ENCODE measurements at places on chromosomes 1 and 21.

GRCh38 chr1:15916916-15917315, 59.0 kb downstream of the ZBTB17 start:
- no peak for DNase-seq

DNA sequence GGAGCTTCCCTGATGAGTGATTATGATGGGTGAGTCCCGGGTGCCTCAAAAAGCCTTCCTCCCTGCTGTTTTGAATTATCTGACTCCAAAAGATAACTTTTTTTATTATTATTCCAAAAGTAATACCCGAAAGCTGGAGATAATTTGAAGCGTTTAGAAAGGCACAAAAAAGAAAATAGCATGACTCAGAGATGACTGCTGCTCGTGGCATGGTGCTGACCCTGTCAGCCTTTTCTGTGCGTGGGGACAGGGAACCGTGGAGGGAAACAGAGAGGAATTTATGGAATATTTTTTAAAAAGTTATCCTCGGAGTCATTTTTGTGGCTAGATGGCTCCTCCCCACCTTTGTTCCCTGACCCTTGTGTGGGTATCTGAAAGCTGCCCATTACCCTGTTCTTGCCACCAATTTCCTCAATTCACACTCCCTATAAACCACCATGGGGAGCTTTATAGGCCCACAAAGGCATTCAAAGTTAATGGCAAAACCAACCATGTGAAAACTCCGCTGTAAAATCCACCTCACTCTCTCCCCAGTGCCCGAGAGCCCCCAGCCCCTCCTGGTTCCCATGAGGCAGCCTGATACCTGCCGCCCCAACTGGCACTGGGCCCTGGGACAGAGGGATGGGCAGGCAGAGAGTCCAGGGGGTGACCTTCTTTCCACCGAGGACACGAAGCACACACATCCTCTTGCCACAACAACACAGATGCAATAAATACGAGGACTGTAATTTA, 37.5 kb downstream of the IGSF21 start:
- DNase-seq, result no peak

DNA sequence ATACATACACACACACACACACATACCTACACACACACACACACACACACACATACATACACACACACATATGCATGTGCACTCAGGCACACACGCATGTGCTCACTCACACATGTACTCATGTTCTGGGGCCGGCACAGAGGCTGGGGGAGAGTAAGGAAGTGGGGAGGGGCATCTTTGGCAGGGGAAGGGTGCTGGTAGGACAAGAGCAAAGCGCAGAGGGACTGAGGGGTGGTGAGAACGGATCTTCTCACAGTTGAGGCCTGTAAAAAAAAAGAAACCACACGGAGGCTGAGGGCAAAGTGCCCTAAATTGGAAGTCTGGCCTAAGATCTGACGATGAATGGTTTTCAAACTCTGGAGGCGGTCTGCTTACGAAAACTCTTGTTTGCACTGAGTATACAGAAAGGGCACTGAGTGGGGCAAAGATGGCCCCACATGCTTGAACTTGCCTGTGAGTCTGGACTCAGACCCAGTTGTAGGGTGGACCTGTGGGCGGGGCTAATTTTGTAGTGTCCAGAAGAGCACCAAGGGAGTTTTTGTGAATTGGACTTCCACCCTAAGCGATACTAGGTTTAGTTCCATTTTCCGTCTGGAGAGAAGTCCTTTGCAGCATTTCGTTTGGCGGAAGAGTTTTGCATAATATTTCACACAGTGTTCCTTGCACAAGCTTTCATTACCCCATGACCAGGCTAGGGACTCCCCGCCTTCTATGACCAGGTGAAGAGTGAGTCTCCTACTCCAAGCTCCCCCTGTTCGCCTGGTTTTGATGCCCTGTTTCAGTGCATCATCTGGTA, 79.3 kb upstream of the LYST start:
- DNase-seq, result no peak

GRCh38 chr1:230191855-230192254, 124.8 kb downstream of the GALNT2 start:
- no peak for DNase-seq

- DNase-seq, result no peak
Observed at GRCh38 chr1:179300112-179300511, 6.5 kb downstream of the SOAT1 start.

DNA sequence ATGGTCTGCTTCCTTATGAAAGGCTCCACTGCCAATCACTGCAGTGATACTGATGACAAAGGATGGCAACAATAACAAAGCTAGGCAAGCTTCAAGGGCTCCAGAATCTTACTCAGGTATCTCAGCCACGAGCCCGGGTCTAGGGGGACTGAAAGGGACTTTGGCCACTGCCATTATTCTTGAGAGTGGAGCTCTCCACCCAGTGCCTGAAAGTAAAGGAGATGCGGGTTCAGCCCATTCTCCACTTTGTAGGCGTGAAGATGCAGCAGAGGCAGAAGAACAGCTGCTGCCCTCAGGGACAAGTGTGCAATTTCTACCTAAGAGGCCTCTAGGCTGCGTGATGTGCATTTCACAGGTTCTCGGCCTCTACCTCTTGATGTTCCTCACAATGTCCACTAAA, 31.4 kb upstream of the SLAMF9 start:
- no peak for DNase-seq

DNA sequence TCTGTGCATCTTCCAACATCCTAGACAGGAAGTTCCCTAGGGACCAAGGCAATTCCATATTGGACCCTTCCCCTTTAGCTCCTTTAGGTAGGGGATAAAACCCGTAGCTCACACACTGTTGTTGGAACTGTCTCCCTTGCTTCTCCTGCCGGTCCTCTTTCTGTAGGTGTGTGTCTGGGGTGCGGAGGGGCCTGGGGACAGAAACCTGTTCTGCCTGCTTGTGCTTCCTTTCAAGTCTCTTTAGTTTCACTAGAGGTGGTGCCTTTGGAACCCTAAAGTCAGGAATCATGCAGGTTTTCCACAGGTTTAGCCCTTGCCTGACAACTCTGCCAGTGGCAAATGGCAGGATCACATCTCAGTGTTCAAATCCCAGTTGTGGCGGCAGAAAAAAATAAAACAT, 74.6 kb upstream of the PTGFRN start:
- DNase-seq, result no peak

GRCh38 chr1:72281637-72282270, 585 bp downstream of the NEGR1 start:
- no peak for DNase-seq

GRCh38 chr21:25845729-25846256, 111.0 kb downstream of the GABPA start:
- no peak for DNase-seq

- no peak for DNase-seq
Observed at GRCh38 chr1:37449936-37450335, 24.4 kb upstream of the ZC3H12A start.

GRCh38 chr1:11854519-11854918, 4.2 kb downstream of the NPPB start:
- no peak for DNase-seq

DNA sequence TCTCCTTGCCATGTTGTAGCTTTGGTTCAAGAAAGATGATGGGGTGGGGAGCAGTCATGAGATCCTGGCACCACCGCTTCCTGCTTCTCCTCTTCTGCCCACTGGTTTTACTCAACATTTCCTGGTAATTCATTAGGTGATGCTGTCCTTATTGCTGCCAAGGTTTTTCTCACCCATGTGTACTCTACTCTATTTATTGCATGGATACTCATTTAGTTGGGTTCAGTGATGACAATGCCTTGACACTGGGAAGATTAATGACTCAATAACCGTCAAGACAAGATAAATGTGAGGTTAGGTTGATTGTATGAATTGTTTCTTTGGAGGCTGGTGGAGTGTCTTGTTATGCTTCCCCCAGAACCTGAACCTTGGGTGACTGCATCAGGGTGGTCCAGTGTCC, 484.2 kb downstream of the SIPA1L2 start:
- no peak for DNase-seq

GRCh38 chr1:74964508-74965102, 169.6 kb upstream of the LHX8 start:
- DNase-seq, result no peak

DNA sequence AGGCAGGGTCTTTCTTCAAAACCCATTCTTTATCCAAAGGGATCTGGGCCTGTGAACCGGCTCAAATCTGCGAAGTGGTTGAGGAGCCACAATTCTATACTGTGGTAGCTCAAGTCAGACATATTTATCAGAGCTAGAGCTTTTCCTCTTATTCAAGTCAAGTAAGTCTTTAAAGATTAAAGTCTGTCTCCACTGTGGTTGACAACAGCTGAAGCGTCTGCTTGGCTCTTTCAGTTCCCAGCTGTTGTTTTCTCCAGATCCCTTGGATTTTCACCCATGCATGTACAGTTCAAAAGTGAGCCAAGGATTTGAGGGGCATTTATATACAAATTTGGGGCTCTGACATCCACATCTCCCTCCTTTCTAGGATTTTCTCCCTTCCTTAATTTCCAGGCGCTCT, 66.9 kb downstream of the C1orf185 start:
- DNase-seq, result no peak

Data from AG04449 (cell line).